ENCODE measurements at places on chromosomes 11 and 22.
A peak's percentile ranks its signal among the peaks of the same experiment; 100 is the strongest.

- DNase-seq = no peak
Observed at GRCh38 chr11:15114501-15115475, at the start of gene INSC. Gene INSC (plus strand): TSS chr11:15114923. CDS start chr11:15149175, 34,252 bp downstream.

GRCh38 chr11:61543606-61544306 lies 35.2 kb downstream of the LRRC10B start:
- peak; percentile 67 for DNase-seq

- peak; percentile 37 for DNase-seq
Observed at GRCh38 chr11:116731821-116732220, 41.0 kb downstream of the BUD13 start.

- DNase-seq = no peak
Observed at GRCh38 chr11:72958791-72959190, 144.6 kb downstream of the ATG16L2 start.

DNA sequence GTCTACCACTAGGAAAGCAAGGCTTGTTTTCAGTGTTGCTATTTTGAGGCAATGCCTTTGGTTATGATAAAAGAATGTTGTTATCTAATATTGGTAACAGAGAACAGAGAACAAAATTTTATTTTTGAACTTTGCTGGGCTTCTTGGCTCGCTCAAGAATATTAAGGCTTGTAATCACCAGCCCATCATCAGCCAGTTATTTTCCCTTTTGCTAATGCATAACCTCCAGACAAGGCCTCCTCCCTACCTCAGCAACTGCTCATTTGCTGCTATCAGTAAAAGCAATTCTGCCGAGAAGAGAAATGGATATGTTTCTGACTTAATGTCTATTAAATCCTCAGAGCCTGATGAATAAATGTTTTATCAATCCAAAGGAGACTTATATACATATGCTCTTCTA lies 8.9 kb downstream of the MTMR2 start:
- DNase-seq = no peak

Data from left lobe of liver (tissue), 2 donors.